ENCODE measurements at places on chromosomes 13 and 19.

- DNase-seq = peak; percentile 87
Observed at GRCh38 chr19:48501494-48502349, 9.9 kb downstream of the LMTK3 start.

DNA sequence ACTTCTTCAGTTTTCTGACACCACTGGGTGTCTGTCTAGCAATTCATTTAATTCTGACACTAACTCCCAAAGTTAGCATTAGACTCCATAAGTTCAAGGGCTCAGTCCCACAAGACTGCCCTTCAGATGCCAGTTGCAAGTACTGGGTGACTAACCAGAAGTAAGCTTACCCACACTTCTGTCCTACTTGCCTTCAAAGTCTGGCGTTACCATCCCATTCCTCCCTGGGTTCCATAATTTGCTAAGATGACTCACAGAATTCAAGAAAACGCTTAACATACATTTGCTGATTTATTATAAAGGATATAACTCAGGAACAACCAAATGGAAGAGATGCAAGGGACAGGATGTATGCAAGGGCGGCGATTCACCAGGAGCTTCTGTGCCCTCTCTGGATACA, 45.5 kb upstream of the NPAS1 start:
- DNase-seq = no peak

GRCh38 chr13:46901721-46902120, 4.9 kb upstream of the HTR2A start:
- no peak for DNase-seq

GRCh38 chr13:36736119-36736726, 62.4 kb downstream of the SERTM1 start:
- peak; percentile 45 for DNase-seq

GRCh38 chr13:33265133-33265532, 20.4 kb downstream of the STARD13 start:
- DNase-seq = no peak

- DNase-seq = no peak
Observed at GRCh38 chr13:51811920-51812451, 8.0 kb upstream of the DHRS12 start.

DNA sequence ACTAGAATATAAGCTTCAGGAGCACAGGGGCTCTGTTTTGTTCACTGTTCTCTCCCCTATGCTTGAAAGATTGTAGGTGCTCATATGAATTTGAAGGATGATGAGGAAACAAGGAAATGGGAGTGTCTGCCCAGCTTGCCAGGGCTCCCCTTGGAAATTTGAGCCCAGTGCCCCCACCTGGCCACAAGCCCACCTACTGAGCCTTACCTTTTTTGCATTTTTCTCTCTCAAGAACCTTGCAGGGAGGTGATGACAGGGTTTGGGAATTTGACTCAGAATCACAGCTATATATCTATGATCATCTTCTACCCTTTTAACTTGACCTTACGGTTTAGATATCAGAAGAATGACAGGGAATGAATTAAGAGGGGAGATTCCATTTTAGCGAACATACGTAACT, 33.8 kb downstream of the SERP2 start:
- DNase-seq = peak; percentile 2

- DNase-seq = no peak
Observed at GRCh38 chr13:43000676-43001075, 8.6 kb upstream of the EPSTI1 start.

DNA sequence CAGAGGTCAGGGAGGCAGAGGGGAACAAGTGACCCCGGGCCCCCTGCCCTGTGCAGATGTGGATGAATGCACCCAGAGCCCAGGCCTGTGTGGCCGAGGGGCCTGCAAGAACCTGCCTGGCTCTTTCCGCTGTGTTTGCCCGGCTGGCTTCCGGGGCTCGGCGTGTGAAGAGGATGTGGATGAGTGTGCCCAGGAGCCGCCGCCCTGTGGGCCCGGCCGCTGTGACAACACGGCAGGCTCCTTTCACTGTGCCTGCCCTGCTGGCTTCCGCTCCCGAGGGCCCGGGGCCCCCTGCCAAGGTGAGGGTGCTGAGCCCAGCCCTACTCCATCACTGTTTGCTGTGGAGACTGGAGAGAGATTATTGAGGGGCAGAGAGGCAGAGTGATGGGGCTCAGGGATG, 9.9 kb downstream of the LTBP4 start:
- DNase-seq = no peak
